Esophagus mucosa (tissue), 1 donor: ENCODE measurements at places on chromosomes 4 and X. TPM values are rescaled to one million over a fixed set of nuclear protein-coding genes. Genes with fewer than 3 reads are reported as not detected.

The UGT2B15 gene
- not detected for total RNA-seq

DNA sequence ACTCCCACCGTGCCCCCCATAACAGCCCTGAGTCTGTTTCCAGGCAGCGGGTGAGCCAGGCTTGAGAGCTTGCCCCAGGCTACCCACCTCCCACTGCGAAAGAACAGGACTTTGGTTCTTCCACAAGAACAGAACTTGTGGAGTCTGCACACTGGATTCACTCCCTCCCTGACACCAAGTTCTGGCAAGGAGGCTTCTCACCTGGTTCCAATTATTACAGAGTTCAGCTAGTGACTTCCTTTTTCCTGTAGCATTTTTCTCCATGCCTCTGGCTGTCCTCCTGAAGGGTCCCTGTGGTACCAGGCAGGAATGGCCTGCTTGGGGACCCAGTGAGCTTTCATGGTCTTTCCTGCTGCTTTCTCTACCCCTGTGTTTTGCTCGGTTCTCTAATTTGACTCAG lies 208.6 kb upstream of the SFRP2 start:
- no peak for ATAC-seq

DNA sequence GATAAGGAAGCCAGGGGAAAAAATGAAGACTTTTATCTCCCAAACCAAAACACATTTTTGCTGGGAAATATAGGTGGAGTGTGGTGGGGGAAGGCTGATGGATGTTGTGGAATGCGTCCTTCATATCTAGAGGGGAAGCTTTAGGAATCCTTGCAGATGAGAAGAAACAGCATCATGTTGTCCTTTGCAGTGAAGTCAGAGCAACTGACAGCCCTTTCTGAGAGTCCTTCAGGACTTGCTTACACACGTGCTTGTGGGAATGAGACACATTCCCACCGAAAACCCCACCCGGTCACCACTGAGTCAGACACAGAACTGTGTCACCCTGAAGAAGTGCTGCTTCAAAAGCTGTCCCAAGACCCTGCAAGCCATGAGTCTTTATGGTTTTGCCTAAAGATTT lies 81.5 kb downstream of the SHROOM2 start:
- no peak for ATAC-seq

- ATAC-seq: no peak
Observed at GRCh38 chrX:13520936-13521335, 48.5 kb upstream of the EGFL6 start.
